ENCODE measurements at places on chromosomes 16 and 17.

- no peak for DNase-seq
Measured at GRCh38 chr17:48159232-48159631, 51.7 kb downstream of the SNX11 start.

GRCh38 chr16:21950782-21951521, 2.2 kb upstream of the UQCRC2 start:
- no peak for DNase-seq

DNA sequence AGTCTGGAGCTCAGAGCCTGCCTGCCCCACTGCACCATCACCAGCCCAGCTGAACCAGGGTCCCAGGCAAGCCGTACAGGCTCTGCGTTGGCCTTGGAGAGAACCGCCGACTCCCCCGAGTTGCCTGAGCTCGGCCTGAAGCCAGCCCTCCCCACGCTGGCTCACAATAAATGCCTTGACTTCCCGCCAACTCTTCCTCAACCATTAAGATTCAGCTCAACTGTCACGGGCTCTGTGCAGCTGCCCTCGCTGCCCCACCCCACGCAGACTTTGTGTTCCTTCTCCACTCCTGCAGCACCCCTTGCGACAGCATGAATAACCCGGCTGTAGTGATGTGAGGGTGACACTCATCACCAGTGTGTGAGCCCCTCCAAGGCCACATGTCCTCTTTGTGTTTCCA, 4.8 kb upstream of the QPRT start:
- no peak for DNase-seq

GRCh38 chr17:49899191-49899485, 51.3 kb upstream of the TAC4 start:
- no peak for DNase-seq

GRCh38 chr16:3592559-3592958, 15.4 kb upstream of the NLRC3 start:
- no peak for DNase-seq

GRCh38 chr17:4599505-4600281, 15.4 kb downstream of the SMTNL2 start:
- no peak for DNase-seq

DNA sequence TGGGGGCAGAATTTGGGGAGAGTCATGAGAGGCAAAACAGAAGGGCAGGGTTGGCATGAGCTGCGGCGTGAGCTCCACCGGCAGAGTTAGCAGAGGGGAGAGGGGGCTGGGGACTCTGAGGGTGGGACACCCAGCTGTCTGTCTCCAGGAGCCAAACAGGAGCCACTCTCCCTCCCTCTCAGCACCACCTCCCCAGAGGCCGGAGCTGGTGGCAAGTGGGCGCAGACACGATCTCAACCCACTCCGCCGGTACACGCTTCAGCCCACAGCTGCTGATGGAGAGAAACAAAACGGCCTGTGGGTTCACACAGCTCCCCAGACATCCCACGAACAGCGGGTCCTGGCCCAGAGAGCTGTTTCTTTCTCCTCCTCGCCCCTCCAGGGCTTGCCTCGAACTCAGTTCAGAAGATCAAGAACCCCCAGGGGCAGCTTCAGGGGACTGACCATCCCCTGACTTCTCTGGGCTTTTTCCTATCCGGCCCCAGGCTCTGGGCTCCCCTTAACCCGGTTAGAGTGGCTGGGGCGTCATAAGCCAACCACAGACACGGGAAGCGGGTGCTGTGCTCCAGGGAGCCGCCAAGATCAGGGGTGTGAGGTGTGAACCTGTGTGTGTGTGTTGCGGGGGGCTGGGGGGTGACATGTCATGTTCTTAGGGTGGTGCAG, 7.6 kb downstream of the RHBDF2 start:
- DNase-seq: no peak

All from stimulated activated CD4-positive, alpha-beta T cell treated with anti-CD3 and anti-CD28 coated beads, Interleukin-2, amount 100 ng/mL, for 24 hours (primary cell).